ENCODE measurements at places on chromosomes 13 and 19. TPM values are rescaled to one million over a fixed set of nuclear protein-coding genes. Genes with fewer than 3 reads are reported as not detected.

DNA sequence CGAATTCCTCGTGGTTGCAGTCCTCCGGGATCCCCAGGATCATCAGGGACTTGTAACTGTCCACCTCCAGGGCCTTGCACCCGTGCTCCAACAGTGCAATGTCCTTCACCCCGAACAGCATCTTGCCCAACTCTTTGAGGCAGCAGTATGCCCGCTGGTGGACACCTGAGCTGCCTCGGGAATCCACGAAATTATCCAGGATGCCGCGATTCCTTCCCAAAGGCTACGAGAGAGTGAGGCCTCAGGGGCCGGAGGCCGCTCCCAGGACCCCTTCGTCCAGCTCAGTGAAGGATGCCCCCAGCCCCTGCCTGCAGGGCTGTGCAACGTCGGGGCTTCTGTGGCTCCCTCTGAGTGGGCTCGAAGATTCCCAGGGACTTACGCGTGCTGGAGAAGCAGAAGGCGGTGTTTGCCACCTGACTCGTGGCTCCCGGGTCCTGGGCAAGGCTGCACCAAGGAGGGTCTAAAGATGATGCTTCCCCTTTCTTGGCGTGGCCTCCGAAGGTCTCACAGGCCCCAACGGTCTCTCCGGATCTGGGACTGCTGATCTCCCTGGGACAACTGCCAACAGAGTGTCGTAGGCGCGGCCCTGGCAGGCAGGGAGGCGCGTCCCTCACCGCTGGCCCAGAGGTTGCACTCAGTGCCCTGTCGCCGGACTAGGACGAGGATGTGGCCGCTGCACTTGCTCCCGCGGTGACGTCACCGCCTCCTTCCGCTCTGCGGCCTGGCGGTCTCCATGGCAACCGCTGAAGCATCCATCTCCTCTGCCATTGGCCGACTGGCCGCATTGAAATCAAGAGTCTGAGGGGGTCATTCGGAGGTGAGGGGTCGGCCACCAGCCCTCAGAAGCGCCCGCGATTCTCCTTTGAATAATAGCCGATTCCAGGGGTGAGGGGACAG is at the start of gene PNMA8C:
TSS of gene PNMA8C (minus strand) at position 698 of the 897 bp plus-strand sequence. CDS start at position 121, 577 bp downstream.
- DNase-seq = no peak

- DNase-seq = no peak
Measured at GRCh38 chr13:60418954-60419353, 21.9 kb downstream of the TDRD3 start.

DNA sequence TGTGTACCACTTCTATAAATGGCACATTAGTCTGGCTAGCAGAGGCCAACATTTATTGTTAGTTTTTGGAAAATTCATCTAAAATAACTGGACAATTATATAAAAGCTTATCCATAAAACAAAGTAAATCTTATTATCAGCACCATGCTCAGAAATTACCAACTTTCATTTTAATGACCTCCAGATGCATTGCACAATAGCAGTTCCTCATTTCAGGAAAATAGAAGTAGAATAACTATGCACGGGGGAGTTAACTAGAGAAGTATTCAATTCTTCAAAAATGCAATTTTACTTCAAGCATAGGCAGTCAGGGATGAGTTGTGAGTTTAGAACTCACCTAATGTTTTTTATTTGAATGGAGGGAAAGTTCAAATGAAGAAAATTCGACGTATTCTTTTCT is 1023.5 kb downstream of the PCDH17 start:
- DNase-seq = no peak

DNA sequence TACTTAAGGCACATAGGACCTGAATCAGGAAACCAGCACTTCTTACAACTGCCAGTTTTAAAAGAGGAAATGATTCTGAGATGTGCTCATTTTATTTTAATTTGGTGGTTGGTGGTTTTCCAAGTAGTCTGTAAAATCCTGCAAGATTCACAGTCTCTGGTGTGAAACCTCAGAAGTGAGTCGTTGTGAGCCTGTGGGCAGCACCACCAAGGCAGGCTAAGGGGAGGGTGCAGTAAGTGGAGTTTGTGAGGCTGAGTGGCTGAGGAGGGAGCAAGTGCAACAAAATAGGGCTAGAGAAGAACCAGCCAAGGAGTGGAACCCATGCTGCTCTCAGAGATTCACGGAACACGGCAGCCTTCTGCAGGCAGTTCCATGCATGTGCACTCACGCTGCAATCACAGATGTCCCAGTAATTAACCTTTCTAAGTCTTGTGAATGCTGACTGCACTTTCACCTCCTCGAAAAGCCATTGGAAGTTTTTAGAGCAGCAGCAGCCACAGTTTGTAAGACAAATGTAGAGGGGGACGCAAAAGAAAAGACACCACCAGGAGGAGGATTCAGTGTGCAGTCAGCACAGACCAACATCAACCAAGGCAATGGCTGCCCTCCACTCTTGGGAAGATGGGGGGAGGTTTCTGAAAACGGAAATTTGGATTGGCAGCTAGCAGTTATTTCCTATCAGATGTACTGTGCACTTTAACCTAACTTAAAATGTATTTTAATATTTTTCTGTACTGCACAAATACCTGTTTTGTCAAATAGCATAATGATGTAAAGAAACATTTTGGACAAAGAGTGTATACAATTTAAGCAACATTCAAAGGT is 44.9 kb downstream of the ESD start:
- DNase-seq = no peak

- DNase-seq = no peak
Measured at GRCh38 chr13:98487522-98487921, 89.4 kb downstream of the STK24 start.

DNA sequence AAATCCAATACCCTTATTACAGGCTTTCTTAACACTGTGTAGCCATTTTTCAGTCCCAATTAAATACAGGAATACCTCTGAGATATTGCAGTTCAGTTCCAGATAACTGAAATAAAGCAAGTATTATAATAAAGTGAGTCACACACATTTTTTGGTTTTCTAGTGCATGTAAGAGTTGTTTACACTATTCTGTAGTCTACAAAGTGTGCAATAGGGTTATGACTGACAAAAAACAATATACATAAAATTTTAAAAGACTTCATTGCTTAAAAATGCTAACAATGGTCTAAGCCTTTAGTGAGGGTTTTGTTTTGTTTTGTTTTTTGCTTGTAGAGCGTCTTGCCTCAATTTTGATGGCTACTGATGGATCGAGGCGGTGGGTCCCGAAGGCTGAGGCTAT is 434.4 kb upstream of the NBEA start:
- no peak for DNase-seq

Gene KL
- total RNA-seq = not detected

Gene LMTK3
- total RNA-seq = 1.3 TPM
